ENCODE measurements at places on chromosomes 7 and 10. TPM values are rescaled to one million over a fixed set of nuclear protein-coding genes. Genes with fewer than 3 reads are reported as not detected.

GRCh38 chr10:86165666-86166065 is 200.9 kb downstream of the GRID1 start:
- no peaks in the 10 kb centered on the region for H3K4me1 ChIP-seq
- no peak overlapping the region for H3K27ac ChIP-seq
- no peak for DNase-seq
- H3K36me3 ChIP-seq, result no peaks in the 10 kb centered on the region

GRCh38 chr7:30139836-30140384 is 5.1 kb downstream of the MTURN start:
- H3K27ac ChIP-seq, result peak overlapping the region; percentile 0
- no peaks in the 10 kb centered on the region for H3K36me3 ChIP-seq

GRCh38 chr7:30528779-30529178 is 24.1 kb upstream of the GGCT start:
- no peaks in the 10 kb centered on the region for H3K4me1 ChIP-seq
- H3K36me3 ChIP-seq, result no peaks in the 10 kb centered on the region
- DNase-seq, result no peak

ZNF735 gene
- total RNA-seq, result not detected

GHRHR gene
- not detected for total RNA-seq

- H3K4me3 ChIP-seq, result no peak overlapping the region
- H3K27me3 ChIP-seq, result no peaks in the 10 kb centered on the region
- peaks cover 14% of the 10 kb centered on the region for H3K4me1 ChIP-seq
- no peak for DNase-seq
- no peaks in the 10 kb centered on the region for H3K36me3 ChIP-seq
Measured at GRCh38 chr7:50721661-50722259, 60.9 kb downstream of the GRB10 start.

SCART1 gene
- total RNA-seq, result 12.1 TPM

DNA sequence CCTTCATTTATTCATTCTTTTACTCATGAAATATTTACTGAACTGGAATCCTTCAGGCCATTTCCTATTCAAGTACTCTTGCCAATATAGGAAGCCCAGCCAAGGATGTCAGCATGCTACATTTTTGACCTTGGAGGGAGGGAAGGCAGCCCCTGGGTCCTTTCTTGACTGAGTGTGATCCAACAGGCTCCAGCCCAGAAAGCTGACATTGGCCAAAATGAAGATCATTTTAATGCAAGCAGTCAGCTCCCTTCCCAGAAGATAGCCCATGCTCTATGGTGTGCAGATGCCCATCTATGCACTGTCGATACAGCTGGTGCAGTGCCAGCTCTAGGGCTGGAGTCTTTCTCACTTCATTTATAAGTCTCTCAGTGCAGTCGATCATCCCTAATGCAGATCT is 646.0 kb downstream of the KCNMA1 start:
- no peaks in the 10 kb centered on the region for H3K27me3 ChIP-seq
- no peaks in the 10 kb centered on the region for H3K36me3 ChIP-seq
- peaks cover 20% of the 10 kb centered on the region for H3K4me1 ChIP-seq
- no peak overlapping the region for H3K27ac ChIP-seq
- no peak overlapping the region for H3K4me3 ChIP-seq

DNA sequence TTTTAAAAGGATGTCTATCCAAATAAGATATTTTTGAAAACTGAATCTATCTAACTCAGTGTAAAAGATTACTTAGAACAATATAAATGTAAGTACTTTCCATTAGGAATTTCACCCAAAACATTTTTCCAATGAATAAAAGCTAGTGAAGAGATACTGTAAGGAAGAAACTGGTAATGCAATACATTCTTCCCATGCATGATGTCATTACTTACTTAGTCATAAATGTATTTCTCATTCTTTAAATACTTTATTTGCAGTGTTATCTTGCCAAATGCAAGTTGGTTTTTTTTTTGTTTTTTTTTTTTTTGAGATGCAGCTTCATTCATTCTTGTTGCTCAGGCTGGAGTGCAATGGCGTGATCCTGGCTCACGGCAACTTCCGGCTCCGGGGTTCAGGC is 265.6 kb downstream of the PHF14 start:
- no peaks in the 10 kb centered on the region for H3K4me1 ChIP-seq
- no peaks in the 10 kb centered on the region for H3K27me3 ChIP-seq
- H3K27ac ChIP-seq, result no peak overlapping the region

- H3K27ac ChIP-seq, result no peak overlapping the region
- no peak for DNase-seq
- H3K36me3 ChIP-seq, result no peaks in the 10 kb centered on the region
- peaks cover 10% of the 10 kb centered on the region for H3K4me1 ChIP-seq
Measured at GRCh38 chr10:3499120-3499519, 285.9 kb downstream of the KLF6 start.

DNA sequence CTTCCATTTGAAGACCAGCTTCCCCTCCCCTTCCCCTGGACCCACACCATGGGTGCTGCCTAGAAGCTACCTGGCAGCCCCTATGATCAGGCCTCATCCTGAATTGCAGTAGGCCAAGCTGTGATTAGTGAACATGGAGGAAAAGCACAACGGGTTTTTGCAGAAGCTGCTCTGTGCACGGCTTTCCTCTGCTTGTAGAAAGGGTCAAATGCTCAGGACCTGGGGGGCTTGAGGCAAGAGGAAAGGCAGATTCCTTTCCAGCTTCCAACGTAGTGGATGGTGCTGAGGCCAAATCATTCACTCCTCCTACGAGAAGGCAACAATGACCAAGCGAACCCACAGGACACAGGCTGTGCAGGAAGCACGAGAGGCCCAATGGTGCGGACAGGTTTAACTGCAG is 410.3 kb upstream of the SHH start:
- H3K27ac ChIP-seq, result no peak overlapping the region
- H3K4me1 ChIP-seq, result no peaks in the 10 kb centered on the region
- DNase-seq, result no peak

DNA sequence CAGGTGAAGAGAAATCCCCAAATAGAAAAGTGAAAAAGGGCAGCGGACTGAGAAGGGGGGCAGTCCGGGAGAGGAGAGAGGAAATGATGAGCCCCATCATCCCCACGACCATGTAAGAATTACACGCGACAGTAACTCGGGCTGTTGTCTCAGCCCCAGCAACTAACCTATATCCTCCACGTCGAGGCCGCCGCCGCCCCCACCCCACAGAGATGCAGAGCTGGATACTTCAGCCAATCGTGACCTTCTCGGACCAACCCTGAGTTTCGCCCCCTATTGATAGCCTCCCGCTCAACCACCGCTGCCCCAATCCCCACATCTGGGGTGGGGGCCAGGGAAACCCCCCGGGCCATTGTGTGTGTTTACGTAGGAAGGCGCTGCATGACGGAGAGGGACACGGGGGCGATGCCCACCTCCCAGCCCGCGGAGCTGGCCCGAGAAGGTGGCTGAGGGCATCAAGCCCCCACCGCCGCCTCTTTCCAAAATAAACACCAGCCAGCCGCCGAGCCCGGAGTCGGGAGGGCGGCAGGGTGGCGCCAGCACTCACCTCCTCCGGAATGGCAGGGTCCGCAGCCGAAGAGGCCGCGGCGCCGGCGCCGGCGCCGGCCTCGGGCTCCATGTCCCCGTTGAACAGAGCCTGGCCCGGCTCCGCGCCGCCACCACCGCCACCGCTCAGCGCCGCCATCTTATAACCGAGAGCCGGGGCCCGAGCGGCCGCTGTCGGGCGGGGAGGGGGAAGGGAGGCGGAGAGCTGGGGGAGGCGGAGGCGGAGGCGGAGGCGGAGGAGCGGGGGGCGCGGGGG is 509 bp downstream of the BRAF start:
- peak overlapping the region; percentile 96 for H3K27ac ChIP-seq
- peak overlapping the region; percentile 96 for H3K4me3 ChIP-seq
- no peaks in the 10 kb centered on the region for H3K27me3 ChIP-seq
- peaks cover 26% of the 10 kb centered on the region for H3K4me1 ChIP-seq
- H3K36me3 ChIP-seq, result no peaks in the 10 kb centered on the region

CLRN3 gene
- total RNA-seq, result not detected

GRCh38 chr7:96114190-96114589 is 207.7 kb downstream of the SLC25A13 start:
- no peak overlapping the region for H3K27ac ChIP-seq
- H3K36me3 ChIP-seq, result no peaks in the 10 kb centered on the region
- no peak overlapping the region for H3K4me3 ChIP-seq
- no peaks in the 10 kb centered on the region for H3K27me3 ChIP-seq
- H3K4me1 ChIP-seq, result no peaks in the 10 kb centered on the region
- DNase-seq, result no peak

GRCh38 chr7:126659124-126659523 is 593.6 kb downstream of the GRM8 start:
- no peaks in the 10 kb centered on the region for H3K4me1 ChIP-seq
- H3K36me3 ChIP-seq, result no peaks in the 10 kb centered on the region
- no peak overlapping the region for H3K4me3 ChIP-seq
- no peaks in the 10 kb centered on the region for H3K27me3 ChIP-seq
- H3K27ac ChIP-seq, result no peak overlapping the region

WIPF3 gene
- total RNA-seq, result 2.4 TPM

- peaks cover 24% of the 10 kb centered on the region for H3K4me1 ChIP-seq
- H3K27ac ChIP-seq, result no peak overlapping the region
Measured at GRCh38 chr10:103980288-103980906, 13.5 kb downstream of the SLK start.

MNX1 gene
- total RNA-seq, result not detected

GRCh38 chr7:80095545-80095944 is 39.1 kb upstream of the GNAI1 start:
- no peak for DNase-seq
- no peaks in the 10 kb centered on the region for H3K27me3 ChIP-seq
- no peak overlapping the region for H3K27ac ChIP-seq
- no peak overlapping the region for H3K4me3 ChIP-seq
- H3K4me1 ChIP-seq, result no peaks in the 10 kb centered on the region

DNA sequence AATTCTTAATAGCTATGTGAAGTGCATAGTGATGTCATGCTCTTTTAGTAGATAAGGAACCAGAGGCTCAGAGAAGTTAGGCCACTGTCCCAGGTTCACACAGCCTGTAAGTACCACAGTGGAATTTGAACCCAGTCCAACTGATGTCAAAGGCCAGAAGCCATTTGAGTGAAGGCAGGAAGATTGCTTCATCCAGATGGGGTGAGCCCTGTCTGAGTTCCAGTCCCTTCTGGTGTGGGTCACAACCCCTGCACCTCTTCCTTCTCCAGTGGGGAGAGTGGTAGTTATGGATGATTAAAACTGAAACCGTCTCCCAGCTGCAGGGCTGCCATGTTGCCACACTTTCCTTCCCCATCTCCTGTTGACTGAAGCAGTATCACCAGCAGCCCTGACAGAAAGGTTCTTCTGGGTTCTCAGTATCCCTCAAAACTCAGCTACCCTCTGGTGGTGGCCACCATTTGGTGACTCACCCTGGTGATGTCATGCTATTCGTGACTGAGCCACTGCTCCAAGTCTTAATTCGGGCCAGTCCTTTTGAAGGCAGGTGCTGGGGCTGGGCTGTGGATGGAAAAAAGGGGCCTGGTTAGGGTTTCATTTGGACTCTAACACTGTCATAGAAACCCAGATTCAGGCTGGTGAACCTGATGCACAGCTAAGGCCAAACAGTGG is 1.5 kb upstream of the C10orf95 start:
- no peaks in the 10 kb centered on the region for H3K36me3 ChIP-seq
- H3K4me3 ChIP-seq, result no peak overlapping the region
- H3K27ac ChIP-seq, result peak overlapping the region; percentile 45
- DNase-seq, result no peak
- peaks cover 18% of the 10 kb centered on the region for H3K4me1 ChIP-seq
- no peaks in the 10 kb centered on the region for H3K27me3 ChIP-seq

SPAM1 gene
- total RNA-seq, result not detected

- H3K4me1 ChIP-seq, result peaks cover 11% of the 10 kb centered on the region
- H3K36me3 ChIP-seq, result no peaks in the 10 kb centered on the region
- no peak for DNase-seq
- no peak overlapping the region for H3K4me3 ChIP-seq
Measured at GRCh38 chr7:137593115-137593711, 249.7 kb upstream of the PTN start.

- H3K4me3 ChIP-seq, result no peak overlapping the region
- no peak overlapping the region for H3K27ac ChIP-seq
- H3K27me3 ChIP-seq, result no peaks in the 10 kb centered on the region
- no peak for DNase-seq
- no peaks in the 10 kb centered on the region for H3K4me1 ChIP-seq
- H3K36me3 ChIP-seq, result peaks cover 7% of the 10 kb centered on the region
Measured at GRCh38 chr7:104123786-104124185, 84.0 kb downstream of the ORC5 start.

- H3K36me3 ChIP-seq, result no peaks in the 10 kb centered on the region
- H3K27ac ChIP-seq, result no peak overlapping the region
- H3K27me3 ChIP-seq, result no peaks in the 10 kb centered on the region
- H3K4me1 ChIP-seq, result peaks cover 6% of the 10 kb centered on the region
- no peak overlapping the region for H3K4me3 ChIP-seq
Measured at GRCh38 chr7:139799586-139799985, 21.8 kb upstream of the HIPK2 start.

GRCh38 chr7:106076537-106076936 is 35.6 kb downstream of the SYPL1 start:
- no peak overlapping the region for H3K27ac ChIP-seq
- H3K4me3 ChIP-seq, result no peak overlapping the region
- no peaks in the 10 kb centered on the region for H3K36me3 ChIP-seq
- no peak for DNase-seq
- no peaks in the 10 kb centered on the region for H3K27me3 ChIP-seq

MMP21 gene
- total RNA-seq, result not detected

DNA sequence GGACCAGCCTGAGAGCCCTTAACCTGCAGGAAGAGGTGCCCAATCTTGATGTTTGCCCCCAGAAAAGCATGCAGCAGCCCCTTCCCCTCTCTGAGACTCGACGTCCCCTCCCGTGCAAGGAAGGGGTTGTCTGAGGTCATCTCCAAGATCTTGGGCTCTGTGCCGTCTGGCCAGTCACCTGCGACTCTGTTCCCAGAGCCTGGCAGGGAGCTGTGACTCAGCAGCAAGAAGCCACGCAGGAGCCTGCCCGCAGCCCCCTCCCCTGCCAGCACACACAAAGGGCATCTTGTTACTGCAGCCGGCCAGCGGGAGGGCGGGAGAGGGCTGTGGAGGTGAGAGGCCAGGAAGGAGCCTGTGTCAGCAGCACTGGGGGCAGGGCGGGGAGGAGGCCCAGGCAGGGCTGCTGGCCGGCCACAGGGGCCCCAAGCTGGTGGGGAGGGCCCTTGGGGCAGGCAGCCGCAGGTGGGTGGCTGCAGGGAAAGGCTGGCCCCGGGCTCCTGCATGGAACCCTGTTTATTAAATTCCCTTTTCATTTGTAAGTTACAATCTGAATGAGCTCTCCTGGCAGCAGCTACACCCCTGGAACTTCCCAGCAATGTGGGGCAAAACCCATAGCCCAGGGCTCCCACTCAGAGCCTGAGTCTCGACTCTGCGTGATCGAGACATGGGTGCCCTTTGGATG is 103.7 kb upstream of the ZMIZ1 start:
- H3K4me1 ChIP-seq, result peaks cover 27% of the 10 kb centered on the region
- no peaks in the 10 kb centered on the region for H3K36me3 ChIP-seq
- H3K27ac ChIP-seq, result no peak overlapping the region
- H3K4me3 ChIP-seq, result no peak overlapping the region
- no peaks in the 10 kb centered on the region for H3K27me3 ChIP-seq

DNA sequence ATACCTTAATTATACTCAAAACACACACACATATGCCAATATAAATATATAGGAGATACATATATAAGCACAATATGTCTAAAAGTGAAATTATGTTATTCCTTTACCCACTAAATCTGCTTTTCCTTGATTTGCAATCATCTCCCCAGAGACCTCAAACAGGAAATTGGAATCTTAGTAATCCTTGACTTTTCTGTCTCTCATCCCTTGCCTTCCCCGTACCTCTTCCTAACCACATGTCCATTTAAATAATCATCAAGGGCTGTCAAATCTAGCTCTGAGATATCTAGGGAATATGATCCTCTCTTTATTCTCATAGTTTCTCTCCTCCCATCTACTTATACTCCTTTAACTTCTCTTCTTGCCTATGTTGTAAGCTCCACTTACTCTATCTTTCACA is 336.6 kb downstream of the HGF start:
- no peaks in the 10 kb centered on the region for H3K27me3 ChIP-seq
- no peak for DNase-seq
- no peak overlapping the region for H3K4me3 ChIP-seq
- H3K4me1 ChIP-seq, result no peaks in the 10 kb centered on the region
- H3K36me3 ChIP-seq, result no peaks in the 10 kb centered on the region

ZSWIM8 gene
- 144 TPM for total RNA-seq
